Gastrocnemius medialis (tissue), 4 donors: ENCODE measurements at places on chromosomes 1 and 21. TPM values are rescaled to one million over a fixed set of nuclear protein-coding genes. Genes with fewer than 3 reads are reported as not detected.

The DONSON gene
- total RNA-seq: 4.1 TPM

The CLDN19 gene
- not detected for total RNA-seq

The FMOD gene
- total RNA-seq: 15.8 TPM

The OR2M3 gene
- total RNA-seq: not detected

The FLG2 gene
- total RNA-seq: not detected

The KRTAP21-2 gene
- total RNA-seq: not detected

The TDRD10 gene
- total RNA-seq: 0.62 TPM

The ADAM30 gene
- total RNA-seq: not detected

The S100A14 gene
- 1.8 TPM for total RNA-seq

The MCOLN3 gene
- 0.19 TPM for total RNA-seq

The MINDY1 gene
- total RNA-seq: 22.6 TPM

- no peak overlapping the region for H3K27ac ChIP-seq
- DNase-seq: no peak
- H3K4me3 ChIP-seq: no peak overlapping the region
- no peaks in the 10 kb centered on the region for H3K27me3 ChIP-seq
- no peaks in the 10 kb centered on the region for H3K36me3 ChIP-seq
- H3K4me1 ChIP-seq: peaks cover 12% of the 10 kb centered on the region
Measured at GRCh38 chr1:204316164-204316563, 43.6 kb downstream of the PLEKHA6 start.

DNA sequence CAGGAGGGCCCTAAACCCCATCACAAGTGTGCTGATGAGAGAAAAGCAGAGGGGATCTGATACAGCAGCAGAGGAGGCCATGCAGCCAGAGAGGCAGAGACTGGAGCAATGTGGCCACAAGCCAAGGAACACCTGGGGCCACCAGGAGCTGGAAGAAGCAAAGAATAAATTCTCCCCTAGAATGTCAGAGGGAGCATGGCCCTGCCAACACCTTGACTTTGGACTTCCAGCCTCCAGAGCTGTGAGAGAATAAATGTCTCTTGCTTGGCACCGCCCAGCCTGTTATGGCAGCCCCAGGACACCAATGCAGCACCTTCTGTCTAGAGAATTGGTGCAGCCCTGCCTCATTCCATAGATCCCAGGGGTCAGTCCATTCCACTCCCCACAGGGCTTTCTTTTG lies 25.3 kb downstream of the UBASH3A start:
- peaks cover 13% of the 10 kb centered on the region for H3K27me3 ChIP-seq
- H3K27ac ChIP-seq: no peak overlapping the region
- H3K4me3 ChIP-seq: no peak overlapping the region

DNA sequence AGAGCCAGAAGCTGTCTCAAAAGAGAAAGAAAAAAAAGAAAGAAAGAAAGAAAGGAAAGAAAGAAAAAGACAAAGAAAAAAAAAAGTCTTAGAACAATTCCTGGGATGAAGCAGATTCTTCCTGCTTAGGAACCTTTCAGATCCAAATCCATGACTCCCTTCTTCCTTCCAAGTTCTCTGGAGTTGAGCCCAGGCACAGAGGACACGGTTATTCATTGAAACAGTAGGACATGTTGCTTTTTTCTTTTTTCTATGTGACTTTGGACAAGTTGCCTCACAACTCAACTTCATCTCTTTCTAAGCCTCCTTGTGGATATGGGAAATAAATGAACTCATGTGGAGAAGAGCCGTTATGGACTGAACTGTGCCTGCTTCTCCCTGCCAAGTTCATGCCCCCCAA lies 14.7 kb upstream of the TNFRSF8 start:
- peaks cover 25% of the 10 kb centered on the region for H3K4me1 ChIP-seq
- DNase-seq: no peak
- H3K36me3 ChIP-seq: no peaks in the 10 kb centered on the region
- H3K4me3 ChIP-seq: no peak overlapping the region

GRCh38 chr1:48687282-48688045 lies 89.2 kb downstream of the BEND5 start:
- no peak overlapping the region for H3K27ac ChIP-seq
- no peaks in the 10 kb centered on the region for H3K4me1 ChIP-seq
- no peak for DNase-seq
- no peak overlapping the region for H3K4me3 ChIP-seq
- H3K36me3 ChIP-seq: no peaks in the 10 kb centered on the region

DNA sequence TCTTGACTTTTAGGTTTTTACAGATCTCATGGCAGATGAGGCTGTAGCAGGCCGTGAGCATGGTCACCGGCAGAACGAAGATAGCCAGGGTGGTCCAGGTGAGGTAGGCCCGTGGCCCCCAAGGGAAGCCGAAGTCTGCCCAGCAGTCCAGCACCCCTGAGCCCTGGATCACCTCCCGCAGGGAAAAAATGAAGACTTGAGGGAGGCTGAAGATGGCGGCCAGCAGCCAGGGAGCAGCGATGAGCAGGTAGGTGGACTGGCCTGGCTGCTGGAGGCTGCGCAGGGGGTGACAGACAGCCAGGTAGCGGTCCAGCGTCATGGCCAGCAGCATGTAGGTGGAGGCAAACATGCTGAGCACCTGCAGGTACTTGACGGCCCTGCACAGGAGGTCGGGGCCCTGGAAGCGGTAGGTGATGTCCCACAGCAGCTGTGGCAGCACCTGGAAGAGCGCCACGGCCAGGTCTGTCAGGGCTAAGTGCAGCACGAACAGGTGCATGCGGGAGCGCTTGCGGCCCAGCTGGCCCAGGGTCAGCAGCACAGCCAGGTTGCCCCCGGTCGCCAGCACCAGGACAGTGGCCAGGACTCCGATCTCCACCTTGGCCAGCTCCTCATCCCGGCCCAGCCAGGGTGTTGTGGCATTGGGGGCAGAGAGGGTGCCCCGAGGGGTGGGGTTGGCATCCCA lies 856 bp downstream of the AVPR1B start:
- no peaks in the 10 kb centered on the region for H3K4me1 ChIP-seq
- no peaks in the 10 kb centered on the region for H3K27me3 ChIP-seq
- H3K36me3 ChIP-seq: no peaks in the 10 kb centered on the region
- no peak overlapping the region for H3K27ac ChIP-seq

GRCh38 chr1:60573726-60574409 lies 500.3 kb upstream of the C1orf87 start:
- no peak for DNase-seq
- H3K27me3 ChIP-seq: no peaks in the 10 kb centered on the region
- peak overlapping the region; percentile 2 for H3K27ac ChIP-seq
- H3K36me3 ChIP-seq: no peaks in the 10 kb centered on the region

GRCh38 chr1:20875198-20875973 lies 88.3 kb upstream of the HP1BP3 start:
- H3K4me3 ChIP-seq: no peak overlapping the region
- H3K27me3 ChIP-seq: no peaks in the 10 kb centered on the region
- DNase-seq: no peak
- no peaks in the 10 kb centered on the region for H3K36me3 ChIP-seq

- H3K4me3 ChIP-seq: no peak overlapping the region
- no peak for DNase-seq
- no peak overlapping the region for H3K27ac ChIP-seq
Measured at GRCh38 chr1:67801903-67802302, 31.4 kb downstream of the GNG12 start.

GRCh38 chr1:223549740-223550139 lies 115.8 kb downstream of the CAPN8 start:
- no peaks in the 10 kb centered on the region for H3K36me3 ChIP-seq
- H3K4me3 ChIP-seq: no peak overlapping the region
- H3K27ac ChIP-seq: no peak overlapping the region
- no peaks in the 10 kb centered on the region for H3K27me3 ChIP-seq
- H3K4me1 ChIP-seq: no peaks in the 10 kb centered on the region

- H3K27ac ChIP-seq: no peak overlapping the region
- H3K27me3 ChIP-seq: no peaks in the 10 kb centered on the region
- H3K36me3 ChIP-seq: no peaks in the 10 kb centered on the region
- DNase-seq: no peak
Measured at GRCh38 chr1:170305777-170306512, 160.2 kb downstream of the NTMT2 start.

GRCh38 chr1:160460683-160461287 lies 60.4 kb downstream of the VANGL2 start:
- no peak overlapping the region for H3K27ac ChIP-seq
- no peaks in the 10 kb centered on the region for H3K27me3 ChIP-seq
- H3K4me3 ChIP-seq: no peak overlapping the region

DNA sequence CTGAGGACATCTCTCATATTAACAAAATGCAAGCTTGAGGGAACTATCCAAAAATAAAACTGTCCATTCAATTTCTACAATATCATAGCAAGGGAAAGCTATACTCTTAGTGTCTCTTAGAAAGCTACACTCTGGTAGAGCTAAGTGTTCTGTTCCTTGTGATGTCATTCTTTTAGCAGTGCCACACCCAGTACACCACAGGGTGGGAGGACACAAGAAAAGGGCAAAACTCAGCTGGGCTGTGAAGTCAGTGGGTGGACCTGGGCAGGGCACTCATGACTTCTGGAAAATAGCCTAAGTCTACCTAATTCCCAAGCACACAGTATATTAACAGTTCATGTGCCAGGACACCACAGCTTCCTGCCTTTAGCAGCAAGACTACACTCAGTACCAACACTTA lies 42.2 kb upstream of the TNFSF4 start:
- DNase-seq: no peak
- H3K36me3 ChIP-seq: no peaks in the 10 kb centered on the region
- H3K4me3 ChIP-seq: no peak overlapping the region

DNA sequence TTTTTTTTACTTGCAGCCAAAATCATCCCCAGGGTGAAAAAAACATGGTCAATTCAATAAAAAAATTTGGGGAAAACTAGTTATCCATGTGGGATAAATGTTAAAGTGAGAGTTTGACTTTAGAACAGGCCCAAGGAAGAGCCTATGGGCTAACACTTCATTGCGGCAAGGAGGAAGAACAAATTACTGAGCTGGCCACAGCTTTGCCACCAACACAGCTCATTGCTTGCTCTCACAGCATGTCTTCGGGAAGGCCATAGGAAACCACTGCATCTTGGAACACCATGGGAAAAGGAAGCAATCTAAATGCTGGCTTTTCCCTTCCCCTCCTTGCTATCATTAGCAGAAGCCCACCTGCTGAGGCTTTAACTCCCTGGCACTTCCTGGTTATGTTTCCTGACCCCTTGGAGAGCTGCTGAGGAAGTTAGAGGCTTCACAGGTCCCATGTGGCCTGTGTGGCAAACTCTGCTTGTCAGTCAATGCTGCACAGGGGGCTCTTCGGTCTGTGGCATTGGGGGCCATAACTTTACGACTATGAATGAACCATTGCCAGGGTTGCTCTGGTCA lies 86.0 kb downstream of the SLC25A24 start:
- no peaks in the 10 kb centered on the region for H3K4me1 ChIP-seq
- no peak for DNase-seq
- H3K4me3 ChIP-seq: no peak overlapping the region
- H3K36me3 ChIP-seq: no peaks in the 10 kb centered on the region
- H3K27ac ChIP-seq: no peak overlapping the region

DNA sequence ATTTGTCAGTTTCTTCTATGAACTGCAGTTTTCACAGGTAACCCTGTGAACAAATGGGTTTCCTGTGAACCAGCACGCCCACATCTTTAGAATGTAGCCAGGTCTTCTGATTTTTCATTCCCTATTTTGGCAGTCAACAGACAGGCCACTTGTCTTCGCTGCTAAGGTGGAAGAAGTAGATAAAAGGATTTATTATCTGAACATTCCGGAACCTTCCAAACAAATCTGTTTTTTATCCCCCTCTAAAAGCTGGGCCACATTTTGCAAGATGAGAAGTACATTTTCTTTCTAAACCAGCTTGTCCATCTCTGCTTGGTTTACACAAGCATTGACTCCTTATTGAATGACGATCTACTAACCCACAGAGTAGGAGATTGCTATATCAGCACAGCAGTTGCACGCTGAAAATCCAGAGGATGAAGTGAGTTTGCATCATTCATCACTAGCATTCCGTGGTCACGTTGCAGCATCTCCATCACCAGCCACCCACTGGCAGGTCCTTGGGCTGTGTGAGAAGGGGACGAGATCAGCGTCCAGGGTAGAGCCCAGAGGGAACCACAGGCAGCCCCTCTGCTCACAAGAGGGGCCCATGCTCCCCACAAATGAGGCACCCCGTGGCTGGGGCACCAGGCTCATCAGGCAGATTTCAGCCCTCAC lies 83.5 kb downstream of the TOMM20 start:
- DNase-seq: no peak
- peaks cover 27% of the 10 kb centered on the region for H3K4me1 ChIP-seq
- H3K36me3 ChIP-seq: no peaks in the 10 kb centered on the region
- H3K27ac ChIP-seq: no peak overlapping the region

DNA sequence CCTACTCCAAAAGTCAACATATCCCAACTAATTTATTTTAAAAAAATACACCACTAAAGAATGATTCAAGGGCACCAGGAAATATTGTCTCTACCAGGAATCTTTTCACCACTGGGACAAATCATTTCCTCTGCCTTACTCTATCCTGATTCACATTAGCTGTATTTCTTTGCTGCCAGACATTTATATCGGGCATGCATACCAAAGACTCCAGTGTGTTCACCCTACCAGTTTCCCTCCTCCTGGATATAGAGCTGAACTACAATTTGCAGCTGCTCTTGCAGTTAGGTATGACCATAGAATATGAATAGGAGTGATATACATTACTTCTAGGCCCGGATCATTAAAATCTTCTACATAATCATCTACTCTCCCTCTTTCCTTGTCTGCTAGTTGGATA lies 7.6 kb downstream of the KCNJ6 start:
- H3K36me3 ChIP-seq: no peaks in the 10 kb centered on the region
- H3K27me3 ChIP-seq: peaks cover 11% of the 10 kb centered on the region
- no peak overlapping the region for H3K27ac ChIP-seq
- no peaks in the 10 kb centered on the region for H3K4me1 ChIP-seq
- DNase-seq: no peak

- H3K4me3 ChIP-seq: no peak overlapping the region
- no peak for DNase-seq
- no peaks in the 10 kb centered on the region for H3K36me3 ChIP-seq
- H3K4me1 ChIP-seq: no peaks in the 10 kb centered on the region
- no peak overlapping the region for H3K27ac ChIP-seq
Measured at GRCh38 chr1:13832536-13832935, 132.5 kb downstream of the PRDM2 start.
